ENCODE measurements at places on chromosomes 3 and 15.

- no peak for DNase-seq
Observed at GRCh38 chr3:178680489-178680888, 144.3 kb downstream of the KCNMB2 start.

DNA sequence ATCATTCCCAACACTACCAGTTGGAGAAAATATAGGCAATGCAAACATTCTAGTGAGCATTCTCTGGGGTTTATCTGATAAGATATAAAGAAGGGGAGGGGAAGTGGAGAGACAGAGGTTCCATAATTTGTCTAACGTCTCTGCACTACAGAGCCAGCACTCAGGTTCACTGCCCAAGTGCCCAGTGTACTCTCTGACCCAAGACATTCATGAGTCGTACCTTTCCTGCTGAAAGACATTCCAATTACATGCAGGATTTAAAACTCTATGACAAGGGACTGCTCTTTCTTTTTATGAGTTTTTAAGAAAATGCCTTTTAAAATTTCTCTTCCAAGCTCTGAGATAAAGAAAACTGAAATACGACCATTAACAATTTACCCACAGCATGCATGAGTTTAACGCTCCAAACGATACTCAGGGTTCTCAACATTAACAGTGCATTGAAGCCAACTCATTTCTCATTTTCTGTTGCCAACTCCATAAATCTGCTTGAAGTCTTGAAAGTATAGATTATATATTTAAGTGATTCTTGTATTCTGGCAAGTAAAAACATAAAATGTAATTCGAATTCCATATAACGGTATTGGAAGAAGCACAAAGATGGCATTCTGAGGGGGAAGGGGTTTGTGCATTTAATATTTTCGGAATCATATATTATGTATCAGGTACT is 193.4 kb downstream of the SUCLG2 start:
- DNase-seq, result no peak

DNA sequence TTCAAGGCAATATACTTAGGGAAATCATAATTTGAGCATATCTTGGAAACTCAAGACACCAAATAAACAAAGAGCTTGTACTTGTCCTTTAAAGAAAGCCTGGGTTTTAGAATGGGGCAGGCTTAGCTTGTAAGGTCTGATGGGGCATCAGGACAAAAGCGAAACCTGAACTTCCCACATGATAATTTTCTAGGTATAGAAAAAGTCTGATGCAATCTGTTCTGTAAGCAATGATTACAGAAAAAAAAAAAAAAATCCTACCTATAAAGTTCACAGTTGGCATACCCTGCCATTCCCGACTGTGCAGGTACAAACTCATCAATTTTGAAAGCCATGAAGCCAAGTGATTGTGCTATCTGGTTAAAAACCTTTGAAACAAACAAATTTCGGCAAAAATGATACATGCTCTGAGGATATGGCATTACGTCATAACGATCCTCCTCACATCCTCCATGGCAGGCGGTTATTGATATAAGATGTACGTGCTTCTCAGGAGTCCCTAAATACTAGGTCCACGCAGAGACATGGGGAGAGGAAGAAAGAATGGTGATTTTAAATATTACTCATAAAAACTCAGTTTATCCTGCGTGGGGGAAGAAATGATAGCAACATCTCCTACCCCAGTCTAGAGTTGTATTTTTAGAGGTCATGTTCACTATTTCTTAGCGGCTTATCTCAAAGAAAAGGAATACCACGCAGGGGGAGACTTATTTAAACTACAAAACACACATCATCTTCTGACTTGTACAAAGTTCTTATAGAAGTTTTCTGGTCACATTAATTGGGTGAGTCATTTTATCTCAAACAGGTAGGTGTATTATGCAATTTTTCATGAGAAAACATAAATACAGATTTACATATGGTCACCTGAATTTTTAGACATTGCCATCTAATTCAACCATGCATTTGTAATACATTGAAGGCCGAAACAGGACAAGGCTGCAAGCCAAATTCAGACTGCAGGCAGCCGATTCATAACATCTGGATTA is 27.0 kb downstream of the MB21D2 start:
- DNase-seq, result no peak

GRCh38 chr3:135497979-135498378 is 467.5 kb upstream of the PPP2R3A start:
- DNase-seq, result no peak

GRCh38 chr3:148816427-148816826 is 11.2 kb upstream of the CPB1 start:
- DNase-seq, result no peak

GRCh38 chr3:172134352-172134751 is 95.0 kb downstream of the FNDC3B start:
- DNase-seq, result no peak

GRCh38 chr3:74353039-74353438 is 261.4 kb downstream of the CNTN3 start:
- DNase-seq, result no peak

DNA sequence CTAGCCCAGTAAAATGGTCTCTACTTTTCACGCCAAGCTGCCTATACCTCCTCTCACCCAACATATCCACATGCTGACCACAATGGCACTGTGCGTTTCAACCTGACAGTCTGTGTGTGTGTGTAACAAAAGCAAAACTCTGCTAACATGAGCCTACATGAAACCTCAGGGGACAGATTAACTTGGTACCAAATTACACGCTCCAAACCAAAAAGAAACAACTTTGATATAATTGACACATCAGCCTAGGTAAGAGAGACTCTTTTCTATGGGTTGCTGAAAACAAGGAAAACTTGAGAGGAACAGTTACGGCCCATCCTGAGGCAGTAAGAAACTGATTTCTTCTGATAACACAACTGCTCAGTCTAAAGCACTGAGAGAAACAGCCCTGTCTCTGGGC is 31.5 kb downstream of the IGF2BP2 start:
- no peak for DNase-seq

- DNase-seq, result no peak
Observed at GRCh38 chr15:86557018-86557550, 477.4 kb downstream of the AGBL1 start.

GRCh38 chr3:57755368-57755675 is 787 bp upstream of the SLMAP start:
- no peak for DNase-seq

Measured in HL-60 (cell line).